Fibroblast of skin of abdomen (primary cell): ENCODE measurements at places on chromosomes 6 and 20.
A peak's percentile ranks its signal among the peaks of the same experiment; 100 is the strongest.

- peak; percentile 41 for DNase-seq
Measured at GRCh38 chr6:166626177-166627032, 646 bp downstream of the RPS6KA2 start.

GRCh38 chr6:48766349-48766748, 655.4 kb upstream of the PTCHD4 start:
- peak; percentile 65 for DNase-seq

GRCh38 chr6:137699031-137699683, 167.9 kb upstream of the TNFAIP3 start:
- peak; percentile 21 for DNase-seq

- no peak for DNase-seq
Measured at GRCh38 chr6:72080260-72080941, 194.1 kb downstream of the RIMS1 start.

DNA sequence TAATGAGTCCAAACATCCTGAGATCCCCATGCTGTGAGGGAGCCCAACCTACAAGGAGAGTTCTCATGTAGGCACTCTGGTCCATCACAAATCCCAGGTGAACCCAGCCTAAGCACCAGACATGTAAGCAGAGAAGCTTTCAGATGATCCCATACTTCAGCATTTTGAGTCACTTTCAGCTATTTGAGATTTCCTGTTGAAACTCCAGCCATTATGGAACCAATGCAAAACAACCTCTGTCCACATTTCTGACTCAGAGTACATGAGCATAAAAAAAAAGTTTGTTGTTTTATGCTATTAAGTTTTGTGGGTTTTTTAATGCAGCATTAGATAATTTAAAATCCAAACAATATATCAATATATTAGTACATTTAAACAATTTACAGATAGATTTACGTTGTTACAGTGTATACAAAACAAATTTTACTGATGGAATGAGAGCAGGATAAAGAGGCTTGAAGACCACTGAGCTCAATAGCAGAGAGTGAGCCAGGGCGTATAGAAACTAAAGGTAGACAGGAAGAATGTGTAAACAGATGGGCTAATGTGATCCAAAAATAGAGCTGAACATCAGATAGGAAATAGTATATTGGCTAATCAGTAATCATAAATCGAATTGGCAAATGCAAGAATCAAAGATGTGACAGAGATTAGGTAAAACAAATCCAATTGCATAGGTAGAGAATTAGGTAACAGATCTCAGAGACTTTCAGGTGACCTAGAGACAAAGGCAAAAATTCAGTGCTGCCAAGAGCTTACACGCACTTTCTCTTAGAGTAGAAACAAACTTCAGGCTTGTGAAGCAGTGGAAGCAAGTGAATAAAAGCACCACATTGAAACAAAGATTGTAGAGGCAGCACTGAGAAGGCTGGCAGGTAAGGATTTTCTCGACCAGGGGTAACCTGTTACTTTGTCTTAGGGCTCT, 36.2 kb upstream of the PLCB1 start:
- DNase-seq = peak; percentile 46
